ENCODE measurements at places on chromosomes 3 and 15.

DNA sequence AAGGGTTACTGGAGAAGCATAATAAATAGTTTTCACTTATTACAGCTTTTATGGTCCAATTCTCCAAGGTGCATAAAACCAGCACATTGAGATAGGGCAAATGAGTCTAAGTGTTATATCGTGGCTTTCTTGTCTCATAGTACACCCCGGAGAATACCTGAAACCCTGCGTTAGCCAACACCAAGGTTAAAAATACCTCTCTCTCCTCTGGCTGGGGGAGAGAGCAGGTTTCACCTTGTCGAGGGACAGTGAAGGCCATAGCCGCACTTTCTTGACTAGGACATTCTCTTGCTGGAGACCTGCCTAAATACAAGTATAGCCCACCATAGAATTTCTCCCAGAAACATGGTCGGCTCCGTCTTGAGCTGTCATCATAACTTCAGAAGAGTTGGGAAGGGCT, 51.4 kb upstream of the ATOSA start:
- no peak for DNase-seq

- DNase-seq, result no peak
These were observed 19.5 kb upstream of the CDCP1 start for GRCh38 chr3:45165497-45166283.

DNA sequence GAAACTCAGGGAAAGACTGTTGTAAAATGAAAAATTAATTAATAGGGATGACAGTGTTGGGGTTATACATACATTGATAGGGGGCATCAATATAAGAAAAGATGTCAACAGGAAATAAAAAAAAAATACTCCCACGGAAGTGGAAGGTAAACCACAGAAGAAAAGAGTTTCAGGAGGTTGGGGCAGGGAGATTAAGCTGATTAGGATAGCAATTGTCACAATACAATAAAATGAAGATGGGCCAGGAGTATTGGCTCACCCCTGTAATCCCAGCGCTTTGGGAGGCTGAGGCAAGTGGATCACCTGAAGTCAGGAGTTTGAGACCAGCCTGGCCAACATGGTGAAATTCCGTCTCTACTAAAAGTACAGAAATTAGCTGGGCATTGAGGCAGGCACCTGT, 536.1 kb downstream of the AGBL1 start:
- no peak for DNase-seq

DNA sequence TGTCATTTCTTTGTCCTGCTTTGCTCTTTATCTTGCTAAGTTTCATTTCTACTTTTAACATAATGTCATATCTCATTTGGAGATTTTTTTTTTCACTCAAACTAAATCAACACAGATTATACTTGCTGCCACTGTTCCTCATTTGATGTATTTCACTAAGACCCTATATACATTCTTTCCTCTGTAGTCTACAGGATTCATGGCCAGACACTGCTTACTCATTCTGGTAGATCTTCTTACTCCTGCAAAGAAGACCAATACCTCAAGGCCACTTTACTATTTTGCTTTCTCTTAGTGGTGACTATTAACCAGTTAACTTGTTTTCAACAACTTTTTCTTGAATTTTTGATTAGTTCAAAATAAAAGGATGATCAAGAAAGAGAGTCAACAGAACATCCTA, 26.6 kb downstream of the SLC24A5 start:
- DNase-seq, result no peak

GRCh38 chr3:115876876-115877614, 253.7 kb downstream of the GAP43 start:
- DNase-seq, result no peak

DNA sequence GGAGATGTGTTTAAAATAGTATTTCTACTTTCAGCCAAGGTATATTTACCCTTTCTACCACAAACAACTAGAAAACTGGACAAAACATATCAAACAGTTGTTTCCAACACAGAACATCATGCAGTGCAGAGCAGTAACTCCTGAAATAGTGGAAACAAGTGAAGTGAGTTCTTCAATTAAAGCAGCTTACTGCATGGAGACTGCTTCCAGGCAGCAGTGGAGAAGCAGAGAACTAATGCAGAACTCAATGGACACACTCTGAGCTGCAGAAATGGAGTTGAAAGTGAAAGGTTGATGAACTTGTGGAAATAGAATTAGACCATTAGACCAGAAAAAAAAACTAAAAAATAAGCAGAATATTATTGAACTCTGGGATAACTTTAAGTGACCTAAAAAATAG, 478.9 kb downstream of the CNTN6 start:
- DNase-seq, result no peak

DNA sequence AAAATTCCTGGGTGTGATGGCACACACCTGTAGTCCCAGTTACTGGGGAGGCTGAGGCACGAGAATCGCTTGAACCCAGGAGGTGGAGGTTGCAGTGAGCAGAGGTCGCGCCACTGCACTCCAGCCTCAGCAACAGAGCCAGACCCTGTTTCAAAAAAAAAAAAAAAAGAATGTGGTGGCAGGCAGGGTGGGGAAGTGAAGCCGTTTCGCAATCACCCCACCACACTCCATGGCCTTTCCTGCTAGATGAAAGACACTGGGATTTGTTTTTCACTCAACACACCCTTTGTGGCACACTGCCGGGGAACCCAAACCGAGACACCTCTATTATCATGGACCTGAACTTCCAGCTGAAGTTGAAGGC, 172.4 kb upstream of the IQSEC1 start:
- DNase-seq, result no peak

- DNase-seq, result no peak
These were observed 13.6 kb upstream of the LTF start for GRCh38 chr3:46478341-46478740.

GRCh38 chr3:46979958-46980497, 562 bp downstream of the NBEAL2 start:
- DNase-seq, result no peak

GRCh38 chr3:187227658-187228258, 30.5 kb downstream of the RTP1 start:
- DNase-seq, result no peak

- no peak for DNase-seq
These were observed 366.4 kb upstream of the RASGRP1 start for GRCh38 chr15:38930851-38931572.

DNA sequence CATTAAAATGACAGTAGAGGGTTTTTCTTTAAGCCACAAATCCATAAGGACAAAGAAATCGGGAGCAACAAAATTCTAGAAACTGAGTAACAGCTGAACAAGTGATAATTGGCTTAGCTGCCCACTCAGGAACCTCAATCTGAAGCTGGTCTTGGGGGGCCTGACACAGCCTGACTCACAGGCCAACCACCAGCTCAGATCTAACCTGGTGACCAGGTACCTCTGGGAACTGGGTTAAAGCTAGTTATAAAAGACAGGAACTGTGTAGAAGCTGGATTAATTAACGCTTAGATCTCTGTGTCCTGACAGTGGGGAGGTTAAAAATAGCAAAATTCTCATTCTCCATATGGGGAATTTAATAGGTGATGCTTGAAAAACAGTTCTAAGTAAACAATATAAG, 161.9 kb downstream of the PLCL2 start:
- no peak for DNase-seq

DNA sequence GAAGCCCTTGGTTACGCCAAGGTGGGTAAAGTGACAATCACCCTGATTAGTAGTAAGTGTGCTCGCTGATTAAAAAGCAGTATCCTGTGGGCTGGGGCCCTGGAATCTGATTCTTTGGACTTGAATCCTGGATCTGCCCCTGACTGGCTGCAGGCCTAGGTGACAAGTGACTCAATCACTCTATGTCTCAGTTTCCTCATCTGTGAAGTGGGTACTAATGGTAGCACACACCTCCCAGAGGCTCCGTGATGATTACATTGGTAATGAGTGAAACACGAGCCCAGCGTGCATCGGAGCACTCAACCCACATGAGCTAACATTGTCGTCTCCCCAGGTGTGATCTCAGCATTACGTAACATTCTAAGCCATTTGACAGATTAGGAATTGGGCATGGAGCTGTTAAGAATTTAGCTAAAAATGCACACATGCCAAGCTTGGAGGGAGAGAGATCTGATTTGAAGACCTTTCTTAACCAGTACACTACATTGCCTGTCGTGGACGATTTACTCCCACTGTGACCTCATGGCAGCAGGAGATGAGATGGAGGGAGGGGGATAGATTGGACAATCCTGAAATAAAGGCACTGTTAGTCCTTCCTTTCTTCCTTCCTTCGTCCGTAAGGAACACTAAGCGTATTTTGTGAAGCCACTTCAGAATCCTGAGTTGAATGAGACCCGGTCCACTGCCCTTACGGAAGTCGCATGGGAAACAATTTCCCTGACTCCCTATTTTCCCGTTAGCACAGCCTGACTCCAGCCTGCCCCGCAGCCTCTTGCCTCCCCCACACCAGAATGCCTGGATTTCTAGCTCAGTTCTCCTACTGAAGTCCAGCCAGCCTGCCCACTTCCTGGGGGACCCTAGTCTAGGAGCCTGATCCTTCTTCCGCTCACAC, 32.1 kb downstream of the MGLL start:
- DNase-seq, result no peak

GRCh38 chr3:126022741-126023359, 53.9 kb downstream of the ROPN1B start:
- DNase-seq, result no peak

- DNase-seq, result no peak
These were observed 7.1 kb upstream of the GOLIM4 start for GRCh38 chr3:168102735-168103410.

DNA sequence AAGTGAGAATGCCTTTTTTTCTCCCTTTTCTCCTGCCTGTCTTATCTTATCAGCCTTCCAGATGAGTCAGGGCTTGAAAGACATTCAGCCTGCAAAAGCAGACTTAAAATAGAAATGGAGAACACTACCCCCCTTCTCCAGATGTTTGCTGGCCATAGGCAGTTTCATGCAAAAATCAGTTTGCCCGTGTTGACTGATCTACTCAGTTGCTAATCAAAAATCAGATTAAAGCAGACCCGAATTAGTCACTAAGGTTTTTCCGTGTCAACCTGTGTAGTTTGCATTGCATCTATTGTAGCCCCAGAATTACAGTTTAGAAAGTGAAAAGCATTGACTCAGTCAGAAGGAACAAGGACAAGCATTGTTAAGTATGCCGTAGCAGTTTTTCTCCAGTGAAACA, 56.2 kb downstream of the IL5RA start:
- no peak for DNase-seq

DNA sequence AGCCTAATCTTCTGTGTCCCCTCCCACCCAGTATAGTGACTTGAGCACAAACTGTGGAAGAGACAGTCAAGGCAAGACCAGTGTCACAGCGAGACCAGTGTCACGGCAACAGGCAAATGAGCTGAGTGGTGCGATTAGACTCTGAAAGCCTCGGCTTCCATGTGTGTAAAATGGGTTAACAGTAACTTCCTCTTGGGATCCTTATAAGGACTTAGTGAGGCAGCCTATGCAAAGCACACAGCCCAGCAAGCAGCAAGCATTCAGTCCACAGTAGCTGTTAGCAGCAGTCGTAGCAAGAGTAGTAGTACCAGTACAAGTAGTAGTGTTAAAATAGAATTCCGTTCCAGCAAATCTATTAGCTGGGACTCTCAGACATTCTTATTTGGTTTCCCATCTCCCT, 334.1 kb downstream of the GABRB3 start:
- no peak for DNase-seq

GRCh38 chr3:120661106-120661905, 20.7 kb downstream of the HGD start:
- DNase-seq, result no peak

DNA sequence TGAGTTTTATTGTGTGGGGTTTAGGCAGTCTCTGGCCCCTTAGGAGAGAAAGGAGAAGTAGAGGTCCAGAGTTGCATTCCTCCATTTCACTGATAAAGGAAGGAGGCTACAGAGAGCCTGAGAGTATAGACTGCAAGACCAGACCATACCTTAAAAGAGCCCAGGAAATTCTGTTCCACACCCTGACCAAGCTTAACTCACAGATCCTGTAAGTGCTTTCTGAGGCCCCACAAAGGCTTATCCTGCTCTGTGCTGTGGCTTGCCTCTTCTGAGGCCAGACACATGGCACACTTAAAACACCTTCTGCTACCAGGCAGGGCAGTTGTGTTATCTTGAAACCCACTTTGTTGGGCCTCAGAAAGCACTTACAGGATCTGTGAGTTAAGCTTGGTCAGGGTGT, 39.2 kb upstream of the LEKR1 start:
- no peak for DNase-seq

- DNase-seq, result no peak
These were observed 34.5 kb downstream of the FEM1B start for GRCh38 chr15:68311859-68312557.

DNA sequence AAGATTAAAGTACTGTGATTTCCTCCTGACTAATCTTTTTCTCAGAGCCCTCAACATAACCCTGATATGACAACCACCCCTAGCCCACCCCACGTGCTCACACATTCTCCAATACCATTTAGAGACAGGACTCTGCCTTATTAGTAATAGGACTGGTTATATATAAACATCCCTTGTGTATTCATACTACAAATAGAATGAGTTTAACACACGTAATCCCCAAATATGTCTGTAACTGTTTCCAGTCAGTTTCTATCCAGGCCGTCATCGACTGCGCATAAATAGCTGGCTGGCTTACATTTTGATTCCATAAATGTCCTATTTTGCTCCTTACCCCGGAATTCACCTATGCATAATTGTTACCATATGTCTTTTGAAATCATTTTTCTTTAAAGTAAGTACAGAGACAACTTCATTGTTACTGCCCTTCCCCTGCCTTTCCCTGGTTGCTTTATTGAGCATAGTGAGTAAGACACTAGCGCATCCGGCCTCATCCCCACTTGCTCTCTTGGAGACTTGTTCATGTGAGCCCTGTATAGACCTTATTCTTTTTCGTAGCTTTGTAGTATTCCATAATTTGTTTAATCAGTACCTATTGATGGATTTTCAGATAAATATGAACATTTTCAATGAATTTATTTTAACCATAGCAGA, 3.5 kb upstream of the P2RY14 start:
- DNase-seq, result no peak

DNA sequence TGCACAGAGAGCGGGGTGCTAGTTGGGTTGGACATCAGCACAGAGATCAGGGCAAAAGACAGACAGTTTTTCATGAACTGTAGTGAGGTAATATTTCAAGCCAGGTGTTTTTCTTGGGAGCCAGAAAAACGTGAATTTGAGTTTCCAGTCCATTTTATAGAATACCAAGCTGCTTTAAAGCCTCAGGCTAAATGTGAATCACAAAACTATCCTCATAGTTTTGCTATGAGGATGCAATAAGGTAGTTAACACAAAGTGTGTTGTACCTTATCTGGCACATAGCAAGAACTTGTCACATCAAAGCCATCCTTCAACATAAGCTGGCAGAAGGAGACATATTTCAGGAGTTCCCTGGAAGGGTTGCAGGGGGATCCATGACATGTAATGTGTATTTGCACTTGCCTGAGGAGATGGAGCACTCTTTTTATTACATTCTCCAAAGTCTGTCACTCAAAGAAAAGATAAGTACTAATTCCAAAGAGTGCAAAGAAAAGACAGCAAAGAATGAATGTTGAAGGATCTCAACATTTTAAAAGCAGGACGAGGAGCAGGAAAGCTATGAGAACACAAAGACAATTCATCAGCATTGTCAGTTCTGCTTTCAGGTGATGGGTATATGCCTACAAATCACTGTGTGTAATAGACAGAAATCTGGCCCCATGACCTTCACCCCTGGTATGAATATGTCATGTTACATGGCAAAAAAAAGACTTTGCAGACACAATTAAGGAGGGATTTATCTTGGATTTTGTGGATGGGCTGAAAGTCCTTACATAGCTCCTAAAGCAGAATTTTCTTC, 1046.4 kb downstream of the NTRK3 start:
- DNase-seq, result no peak

- no peak for DNase-seq
These were observed 90.5 kb downstream of the FAM227B start for GRCh38 chr15:49530092-49530491.

Measured in activated T-helper 1 cell treated with Interleukin-2 at 50 U/mL for 16 hours (primary cell).